ENCODE measurements at places on chromosomes 6 and 20.

- peak; percentile 61 for DNase-seq
Observed at GRCh38 chr6:169046483-169047192, 207.0 kb downstream of the THBS2 start.

GRCh38 chr6:42911171-42912021, 4.5 kb upstream of the PTCRA start:
- DNase-seq = no peak

DNA sequence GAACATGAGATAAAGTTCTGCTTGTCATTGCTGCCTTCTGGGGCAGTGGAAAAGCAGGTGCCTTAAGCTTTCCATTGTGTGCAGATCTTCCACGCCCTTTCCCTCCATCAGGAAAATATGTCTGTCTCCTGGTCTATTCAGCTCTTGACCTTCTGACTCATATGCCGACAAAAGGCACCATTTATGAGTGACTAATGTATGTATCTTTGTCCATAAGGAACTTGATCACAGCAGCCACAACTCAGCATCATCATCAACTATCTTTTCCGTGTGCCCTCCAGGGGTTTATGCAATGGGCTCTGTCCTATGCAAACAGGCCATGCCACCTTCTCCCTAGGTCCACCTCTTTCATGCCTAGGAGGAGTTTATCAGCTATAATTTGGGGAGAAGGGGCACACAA, 102.7 kb upstream of the QKI start:
- DNase-seq = no peak

DNA sequence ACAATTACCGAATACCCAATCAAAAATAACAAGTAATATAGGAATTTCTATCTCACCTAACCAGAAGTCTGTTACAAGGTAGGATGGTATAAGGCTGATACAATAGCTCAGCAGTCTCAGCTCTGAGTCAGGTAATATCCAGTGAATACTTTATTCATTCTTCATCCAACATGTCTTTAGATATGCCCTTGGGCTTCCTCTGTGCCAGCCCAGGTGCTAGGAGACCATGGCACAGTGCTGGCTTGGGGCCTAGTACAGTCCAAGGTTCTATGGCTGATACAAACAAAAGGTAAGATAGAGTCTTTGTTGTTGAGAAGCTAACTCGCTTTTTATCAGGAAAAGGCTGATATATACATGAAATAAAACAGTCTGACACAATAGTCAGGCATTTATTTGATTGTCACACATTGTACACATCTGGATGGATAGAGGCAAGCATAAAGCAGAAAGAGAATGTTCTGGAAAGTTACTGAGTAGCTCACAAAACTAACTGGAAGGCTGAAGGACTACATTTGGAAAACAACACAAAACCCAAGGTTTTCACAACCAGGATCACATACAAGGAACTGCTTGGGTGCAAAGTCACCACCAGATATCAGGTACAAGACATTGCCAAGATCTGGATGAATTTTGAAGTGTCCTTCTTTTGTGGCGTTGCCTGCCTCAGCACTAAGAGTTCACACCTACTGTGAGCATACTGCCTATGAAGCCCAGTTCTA, 110.4 kb upstream of the SCAF8 start:
- DNase-seq = no peak

DNA sequence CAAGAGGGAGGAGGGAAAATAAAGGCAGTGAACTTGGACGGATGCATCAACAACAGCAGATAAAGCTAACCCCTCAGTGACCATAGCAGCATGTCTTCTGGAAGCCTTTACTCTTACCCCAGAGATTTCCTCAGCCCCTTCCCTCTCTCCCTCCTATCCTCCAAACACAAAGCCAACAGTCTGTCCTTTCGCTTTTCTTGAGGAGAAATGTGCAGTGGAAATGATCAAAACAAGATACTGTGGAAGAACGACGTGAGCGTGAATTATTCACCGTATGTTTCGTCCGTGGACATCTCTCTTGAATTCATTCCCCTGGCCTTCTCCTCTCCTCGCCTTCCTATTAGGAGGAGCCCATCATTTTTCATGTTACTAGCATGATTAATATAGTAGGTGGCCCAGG, 8.5 kb downstream of the NRN1 start:
- no peak for DNase-seq

DNA sequence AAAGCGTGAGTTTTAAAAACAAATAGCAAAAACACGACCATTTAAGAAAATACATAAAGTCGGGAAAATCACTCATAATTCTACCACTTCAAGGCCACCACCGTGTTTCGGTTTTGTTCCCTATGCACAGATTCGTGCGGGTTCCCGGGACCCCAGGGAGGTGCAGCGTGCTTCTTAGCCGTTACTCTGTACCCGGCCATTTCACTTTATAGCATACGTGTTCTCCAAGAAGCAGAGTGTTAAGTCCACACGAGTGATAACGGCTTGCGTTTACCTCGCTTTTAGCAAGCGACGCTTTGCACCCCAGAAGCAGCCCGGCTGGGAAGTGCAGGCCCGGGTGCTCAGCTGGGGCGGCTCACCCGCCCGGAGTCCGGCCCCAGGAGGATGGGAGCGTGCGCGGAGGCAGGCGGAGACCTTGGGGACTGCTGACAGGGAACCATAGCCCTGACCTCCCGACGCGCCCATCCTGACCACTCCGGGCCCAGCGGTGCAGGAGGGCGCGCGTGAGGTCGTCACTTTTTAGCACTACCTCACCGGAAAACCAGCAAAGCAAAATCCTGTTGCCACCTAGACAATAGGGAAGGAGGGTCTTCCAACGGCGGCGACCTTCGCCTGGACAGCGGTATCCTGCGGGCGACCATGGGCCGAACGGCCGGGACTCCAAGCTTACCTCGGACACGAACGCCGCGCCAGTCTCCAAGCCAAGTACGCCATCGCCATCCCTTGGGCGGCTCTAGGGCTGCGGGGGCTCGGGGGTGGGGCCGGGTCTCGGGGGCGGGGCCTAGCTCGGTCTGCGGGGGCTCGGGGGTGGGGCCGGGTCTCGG, at the start of gene ECI2:
TSS of gene ECI2 (minus strand) at position 735 of the 824 bp plus-strand sequence. CDS start at position 720, 15 bp downstream.
- DNase-seq = peak; percentile 14

- no peak for DNase-seq
Observed at GRCh38 chr6:138529478-138529877, 30.2 kb upstream of the NHSL1 start.

- DNase-seq = no peak
Observed at GRCh38 chr6:74946961-74947360, 258.9 kb downstream of the COL12A1 start.

DNA sequence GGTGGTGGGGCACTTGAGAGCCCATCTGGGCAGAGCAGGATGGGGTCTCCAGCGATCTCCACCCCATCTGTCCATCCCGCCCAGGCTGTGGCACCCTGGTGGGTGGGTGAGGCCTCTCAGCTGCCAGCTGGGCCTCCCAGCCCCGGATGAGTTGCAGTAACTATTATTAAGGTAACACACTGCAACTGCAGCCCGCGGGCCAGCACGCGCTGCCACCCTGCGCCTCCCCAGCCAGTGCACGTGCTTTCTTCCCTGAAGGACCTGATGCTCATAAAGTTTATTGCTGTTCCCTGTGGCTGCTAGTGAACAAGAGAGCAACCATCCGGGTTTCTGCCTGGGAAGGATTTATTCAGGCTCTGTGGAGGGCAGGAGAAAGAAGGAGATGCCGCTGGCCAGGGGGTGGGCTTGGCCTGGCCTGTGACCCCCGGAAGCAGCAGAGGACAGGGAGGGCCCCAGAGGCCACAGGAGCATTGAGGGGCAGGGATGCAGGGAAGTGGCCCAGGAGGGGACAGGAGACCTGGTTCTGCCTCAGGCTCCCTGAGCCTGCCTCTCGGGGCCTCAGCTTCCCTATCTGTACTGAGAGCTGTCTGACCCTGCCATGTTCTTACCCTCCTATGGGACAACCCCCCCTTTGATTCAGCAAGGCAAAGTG, 1.7 kb downstream of the IP6K3 start:
- no peak for DNase-seq

- DNase-seq = no peak
Observed at GRCh38 chr20:36717657-36718056, 28.2 kb downstream of the NDRG3 start.

- DNase-seq = peak; percentile 58
Observed at GRCh38 chr6:3356056-3356823, 97.5 kb downstream of the PSMG4 start.

DNA sequence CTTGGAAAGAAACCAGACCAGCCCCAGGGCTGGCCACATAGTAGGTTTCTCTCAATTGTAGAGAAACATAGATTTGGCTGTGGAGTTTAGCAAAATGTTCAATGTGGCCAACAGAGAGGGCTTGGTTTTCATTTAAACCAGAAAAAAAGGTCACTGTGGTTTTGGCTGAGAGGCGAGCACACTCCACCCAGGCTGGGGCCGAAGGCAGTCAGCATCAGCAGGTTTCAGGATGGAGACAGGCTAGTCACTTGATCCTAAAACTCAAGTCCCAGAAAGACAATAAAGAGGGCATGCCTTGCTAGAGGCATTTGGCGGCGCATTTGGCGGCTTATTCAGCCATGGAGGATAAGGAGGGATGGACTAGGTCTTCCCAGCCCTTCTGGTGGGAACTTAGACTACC, 73.1 kb downstream of the PRND start:
- DNase-seq = no peak

DNA sequence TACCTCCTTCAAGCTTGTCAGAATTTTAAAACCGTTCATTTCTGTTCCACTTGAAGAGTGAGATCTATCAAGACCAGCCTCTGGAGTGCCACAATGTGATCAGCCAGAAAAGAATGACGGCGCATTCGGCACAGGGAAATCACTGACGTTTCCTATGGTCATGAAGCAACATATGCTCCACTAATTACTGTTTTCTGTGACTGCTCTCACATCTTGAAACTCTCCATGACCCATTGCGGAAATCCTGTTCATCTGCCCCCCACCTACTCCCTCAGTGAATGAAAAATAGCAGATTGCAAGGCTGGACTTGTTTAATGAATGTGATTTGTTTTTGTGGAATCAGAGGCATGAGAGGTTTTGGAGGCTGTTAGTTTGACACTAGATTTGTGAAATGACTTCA, 53.2 kb downstream of the SAMD5 start:
- no peak for DNase-seq

DNA sequence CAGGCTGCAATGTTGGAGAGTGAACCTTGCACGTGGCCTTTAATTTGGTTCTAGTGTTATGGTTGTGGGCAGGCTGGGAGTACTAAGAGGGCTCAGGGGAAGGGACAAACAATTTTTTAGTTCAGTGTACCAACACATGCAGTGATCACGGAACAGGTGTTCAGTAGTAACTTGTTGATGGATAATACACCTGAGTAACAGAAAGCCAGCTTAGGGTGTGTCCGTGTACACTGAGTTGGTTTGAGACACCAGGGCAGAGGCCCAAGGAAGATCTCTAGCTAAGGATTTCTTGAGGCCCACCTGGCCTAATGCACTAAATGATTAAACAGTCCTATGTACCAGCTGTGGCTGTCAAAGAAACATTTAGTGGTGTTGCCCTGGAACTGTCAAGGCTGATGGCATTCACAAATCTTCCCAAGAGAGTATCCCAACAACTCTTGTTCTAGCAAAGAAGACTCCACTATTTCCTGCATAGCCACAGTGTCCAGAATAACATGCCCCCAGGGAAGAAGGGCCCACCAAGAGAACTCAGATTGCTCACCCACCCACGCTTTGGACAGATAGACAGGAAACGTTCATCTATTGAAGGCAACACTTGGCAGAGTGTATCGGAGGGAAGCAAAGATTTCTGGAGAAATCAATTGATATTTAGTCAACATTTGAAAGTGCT, 60.0 kb downstream of the CD83 start:
- no peak for DNase-seq

DNA sequence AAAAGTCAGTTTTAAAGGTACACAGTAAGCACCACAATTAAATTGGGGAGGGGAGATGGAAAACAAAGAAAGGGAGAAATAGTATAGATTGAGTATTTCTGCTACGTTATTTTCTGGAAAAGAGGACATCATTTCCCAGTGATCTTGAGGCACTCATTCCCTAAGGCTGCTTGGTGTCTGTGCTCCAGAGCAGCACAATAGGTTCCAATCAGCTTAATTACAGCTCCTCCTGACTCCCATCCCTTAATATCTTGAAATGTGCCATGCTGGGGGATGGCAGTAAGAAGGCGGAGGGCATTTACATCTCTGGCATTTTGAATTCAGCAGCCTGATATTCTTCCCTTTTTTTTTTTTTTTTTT, 39.5 kb upstream of the BEND3 start:
- no peak for DNase-seq

DNA sequence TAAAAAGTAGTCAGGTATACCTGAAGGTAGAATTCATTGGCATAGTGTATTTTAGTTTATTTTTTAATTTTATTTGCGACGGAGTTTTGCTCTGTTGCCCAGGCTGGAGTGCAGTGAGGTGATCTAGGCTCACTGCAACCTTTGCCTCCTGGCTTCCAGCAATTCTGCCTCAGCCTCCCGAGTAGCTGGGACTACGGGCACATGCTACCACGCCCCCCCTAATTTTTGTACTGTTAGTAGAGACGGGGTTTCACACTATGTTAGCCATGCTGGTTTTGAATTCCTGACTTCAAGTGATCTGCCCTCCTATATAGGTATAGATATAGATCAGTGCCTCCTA, 102.8 kb upstream of the PRSS16 start:
- no peak for DNase-seq

DNA sequence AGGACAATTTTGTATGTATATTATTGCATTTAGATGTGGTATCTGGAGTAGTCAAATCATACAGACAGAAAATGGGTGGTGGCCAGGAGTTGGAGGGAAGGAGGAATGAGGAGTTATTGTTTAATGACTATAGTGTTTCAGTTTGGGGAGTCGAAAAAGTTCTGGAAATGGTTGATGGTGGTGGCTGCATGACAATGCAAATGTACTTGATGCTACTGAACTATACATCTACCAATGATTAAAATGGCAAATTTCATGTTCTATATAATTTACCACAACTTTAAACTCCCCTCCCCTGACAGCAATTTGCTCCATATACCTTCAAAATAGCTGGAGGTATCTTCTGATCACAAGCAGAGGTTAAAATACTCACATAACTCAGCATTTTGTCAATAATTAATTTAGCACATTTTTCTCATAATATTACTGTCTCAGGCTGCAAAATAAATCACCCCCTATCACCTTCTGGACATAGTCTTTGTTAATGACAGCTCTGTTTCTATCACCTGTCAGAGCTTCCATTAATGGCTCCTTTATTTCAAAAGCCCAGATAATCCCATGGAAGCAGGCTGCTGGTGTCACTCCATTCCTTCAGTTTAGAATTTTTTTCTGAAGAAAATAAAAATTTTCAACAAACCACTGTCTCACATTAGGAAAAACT, 25.7 kb upstream of the RHAG start:
- no peak for DNase-seq

- no peak for DNase-seq
Observed at GRCh38 chr6:43834528-43835155, 64.6 kb downstream of the VEGFA start.

DNA sequence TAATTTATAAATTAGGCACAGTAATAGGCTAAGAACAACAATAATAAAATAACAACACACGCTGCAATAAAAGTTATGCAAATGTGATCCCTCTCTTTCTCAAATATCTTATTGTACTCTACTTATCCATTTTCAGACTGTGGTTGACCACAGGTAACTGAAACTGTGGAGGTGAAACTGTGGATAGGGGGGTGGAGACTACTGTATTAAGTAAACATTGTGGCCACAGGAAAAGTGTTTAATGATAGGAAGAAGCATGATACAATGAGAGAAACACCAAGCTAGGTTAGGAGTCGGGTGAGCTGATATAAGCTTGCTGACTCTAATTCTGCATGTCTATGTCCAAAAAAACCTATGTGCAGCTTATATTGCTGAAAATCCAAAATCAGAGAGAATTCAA, 23.0 kb downstream of the NHLRC1 start:
- no peak for DNase-seq

Measured in fibroblast of the conjunctiva (primary cell).